ENCODE measurements at places on chromosomes 3 and 15. TPM values are rescaled to one million over a fixed set of nuclear protein-coding genes. Genes with fewer than 3 reads are reported as not detected.

GRCh38 chr3:9379327-9379726 is 16.5 kb downstream of the THUMPD3 start:
- no peak overlapping the region for H3K4me3 ChIP-seq
- H3K27me3 ChIP-seq: no peaks in the 10 kb centered on the region
- DNase-seq: no peak
- H3K27ac ChIP-seq: no peak overlapping the region
- H3K4me1 ChIP-seq: no peaks in the 10 kb centered on the region
- peaks cover 2% of the 10 kb centered on the region for H3K36me3 ChIP-seq

DNA sequence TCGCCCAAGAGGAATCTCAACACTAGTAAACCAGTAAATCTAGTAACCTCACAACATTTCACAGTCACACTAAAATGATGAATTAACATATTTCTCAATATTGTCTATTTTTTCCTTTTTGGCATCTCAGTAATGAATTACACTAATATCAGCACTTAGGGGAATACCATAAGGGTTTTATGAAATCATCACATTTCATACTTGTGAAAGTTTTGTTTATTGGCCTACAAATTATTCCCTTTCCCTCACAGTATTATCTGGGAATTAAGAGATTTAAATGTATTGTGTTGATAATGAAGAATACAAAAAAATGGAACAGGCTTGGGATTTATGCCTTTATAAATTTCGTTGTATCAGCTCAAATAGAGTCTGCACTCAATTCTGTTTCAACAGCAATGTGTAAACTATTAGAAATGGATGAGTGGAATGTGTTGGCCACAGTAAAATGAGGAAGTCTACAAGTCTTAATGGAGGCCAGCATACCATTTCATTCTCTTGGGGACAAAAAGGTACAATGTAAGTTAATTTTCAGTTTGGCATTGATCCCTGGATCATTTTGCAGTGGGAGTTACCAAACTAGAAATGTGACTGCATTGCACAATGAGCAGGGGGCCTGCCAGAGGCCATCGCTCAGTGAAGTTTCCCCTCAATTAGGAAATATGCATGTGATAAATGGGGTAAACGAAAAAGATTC is 195.4 kb downstream of the FMN1 start:
- no peaks in the 10 kb centered on the region for H3K36me3 ChIP-seq
- H3K4me1 ChIP-seq: no peaks in the 10 kb centered on the region
- H3K4me3 ChIP-seq: no peak overlapping the region
- no peak overlapping the region for H3K27ac ChIP-seq
- DNase-seq: peak; percentile 55

DNA sequence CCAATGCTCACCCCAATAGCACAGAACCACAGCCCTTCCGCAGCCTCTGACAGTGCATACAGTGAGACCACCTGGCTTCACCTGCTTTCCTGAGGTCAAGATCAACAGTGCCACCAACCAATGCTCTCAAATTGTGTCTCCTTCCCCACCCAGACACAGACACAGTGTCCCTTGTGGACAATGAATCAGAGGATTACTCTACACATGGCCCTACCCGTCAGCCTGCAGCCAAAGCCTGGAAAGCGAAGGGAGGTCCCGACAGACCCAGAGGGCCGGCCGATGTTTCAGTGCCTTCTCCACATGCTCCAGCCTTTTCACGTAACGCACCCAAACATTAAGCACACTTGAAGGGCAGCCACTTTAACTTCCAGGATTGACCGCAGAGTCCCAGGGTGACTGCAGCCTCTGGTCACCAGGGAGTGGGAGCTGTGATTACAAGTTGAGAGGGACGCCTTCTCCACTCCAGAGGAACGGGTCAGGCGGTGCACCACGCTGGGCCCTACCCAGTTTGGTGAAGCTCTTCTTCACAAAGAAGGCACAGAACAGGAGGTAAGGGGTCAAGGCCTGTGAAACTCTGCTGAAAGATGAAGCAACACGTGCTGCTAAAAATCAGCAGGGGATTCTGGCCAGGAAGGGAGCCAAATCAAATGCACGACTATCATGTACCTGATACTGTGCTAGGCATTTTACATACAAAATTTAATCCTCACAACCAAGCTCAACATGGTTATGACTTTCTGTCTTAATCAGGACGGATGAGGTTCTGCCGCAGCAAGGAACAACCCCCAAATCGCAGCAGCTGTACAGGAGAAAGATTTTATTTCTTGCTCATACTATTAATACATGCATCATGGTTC is 17.2 kb downstream of the KLHL25 start:
- H3K27me3 ChIP-seq: no peaks in the 10 kb centered on the region
- DNase-seq: no peak
- no peak overlapping the region for H3K27ac ChIP-seq
- H3K36me3 ChIP-seq: no peaks in the 10 kb centered on the region

DNA sequence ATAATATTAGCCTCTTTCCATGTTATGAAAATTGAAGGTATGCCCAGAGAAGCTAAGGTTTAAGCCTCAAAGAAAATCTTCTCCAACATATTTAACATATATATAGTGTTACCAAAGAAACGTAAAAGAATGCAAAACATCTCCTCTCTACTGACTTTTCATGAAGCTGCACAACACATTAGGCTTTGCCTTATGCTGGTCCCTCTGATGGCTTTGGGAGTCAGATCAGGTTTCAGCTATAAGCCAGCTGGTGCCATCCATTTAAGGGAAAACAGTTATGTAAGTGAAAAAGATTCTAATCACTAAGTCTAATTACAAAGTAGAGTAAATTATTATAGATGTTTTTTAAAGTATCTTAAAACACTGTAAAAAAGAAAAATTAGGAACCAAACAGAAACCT is 410.5 kb downstream of the LSAMP start:
- H3K4me3 ChIP-seq: no peak overlapping the region
- no peak for DNase-seq
- no peak overlapping the region for H3K27ac ChIP-seq
- no peaks in the 10 kb centered on the region for H3K4me1 ChIP-seq
- H3K27me3 ChIP-seq: no peaks in the 10 kb centered on the region
- H3K36me3 ChIP-seq: no peaks in the 10 kb centered on the region

DNA sequence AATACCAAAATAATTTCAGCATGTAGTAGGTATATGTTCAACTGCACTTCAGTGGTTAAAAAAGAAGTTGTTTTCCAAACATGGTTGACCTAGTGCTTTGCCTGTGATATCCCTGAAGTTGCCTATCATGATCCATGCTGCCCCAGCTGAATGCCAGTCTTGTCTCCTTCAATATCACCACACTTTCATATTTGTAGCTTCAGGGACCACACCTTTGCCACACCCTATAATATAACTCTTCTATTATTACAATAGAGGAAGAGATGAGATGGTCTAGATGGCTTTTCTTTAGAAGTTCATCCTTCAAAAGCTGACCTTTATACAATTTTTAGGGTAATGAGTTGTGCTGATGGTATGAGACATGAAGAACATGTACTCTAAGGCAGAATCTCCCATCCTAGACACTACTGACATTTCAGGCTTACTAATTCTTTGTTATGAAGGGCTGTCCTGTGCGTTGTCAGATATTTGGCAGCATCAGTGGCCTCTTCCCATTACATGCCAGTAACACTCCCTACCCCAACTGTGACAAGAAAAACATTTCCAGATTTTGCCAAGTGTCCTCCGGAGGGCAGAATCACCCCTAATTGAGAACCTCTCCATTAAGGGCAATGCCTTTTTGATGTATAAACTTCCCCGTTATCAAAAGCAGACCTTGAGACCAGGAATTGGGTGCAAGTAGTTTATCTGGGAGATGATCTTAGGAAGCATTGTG is 76.2 kb upstream of the PLCL2 start:
- no peak overlapping the region for H3K4me3 ChIP-seq
- no peak overlapping the region for H3K27ac ChIP-seq
- peaks cover 3% of the 10 kb centered on the region for H3K4me1 ChIP-seq
- no peaks in the 10 kb centered on the region for H3K36me3 ChIP-seq

- DNase-seq: no peak
- H3K4me3 ChIP-seq: no peak overlapping the region
- no peaks in the 10 kb centered on the region for H3K4me1 ChIP-seq
- H3K36me3 ChIP-seq: no peaks in the 10 kb centered on the region
- no peak overlapping the region for H3K27ac ChIP-seq
Measured at GRCh38 chr15:23857028-23857641, 170.0 kb upstream of the NDN start.

DNA sequence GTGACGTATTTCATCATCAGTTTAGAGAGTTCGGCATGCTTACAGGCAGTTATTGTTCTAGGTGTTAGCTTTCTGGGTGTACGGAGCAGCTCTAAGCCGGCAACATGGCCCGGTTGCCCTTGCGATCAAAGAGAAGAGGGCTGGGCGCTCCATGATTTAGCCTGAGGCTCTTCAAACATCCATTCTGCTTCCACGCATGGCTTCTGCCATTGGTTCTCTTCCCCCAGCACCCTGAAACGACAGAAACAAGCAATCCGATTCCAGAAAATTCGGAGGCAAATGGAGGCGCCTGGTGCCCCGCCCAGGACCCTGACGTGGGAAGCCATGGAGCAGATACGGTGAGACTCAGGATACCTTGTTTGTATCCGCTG is 574 bp downstream of the NGRN start:
- peak overlapping the region; percentile 81 for H3K4me3 ChIP-seq
- H3K36me3 ChIP-seq: peaks cover 5% of the 10 kb centered on the region
- H3K27ac ChIP-seq: peak overlapping the region; percentile 82

DNA sequence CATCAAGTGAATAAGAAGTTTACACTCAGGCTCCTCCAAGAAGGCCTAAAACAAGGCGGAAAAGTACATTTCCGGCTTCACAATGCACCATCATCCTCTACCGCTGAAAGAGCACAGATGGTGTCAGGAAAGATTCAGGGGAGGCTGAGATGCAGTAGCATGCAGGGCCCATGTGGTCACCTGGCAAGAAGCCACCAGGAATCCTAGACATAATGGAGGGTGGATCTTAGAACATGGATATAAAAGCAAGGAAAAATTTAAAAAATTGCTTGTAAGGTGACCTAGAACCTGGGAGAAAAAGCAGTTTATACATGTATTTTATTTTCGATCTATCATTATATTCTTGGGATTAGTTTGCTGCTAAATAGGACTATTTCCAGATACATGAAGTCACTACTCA is 21.9 kb upstream of the OTOL1 start:
- H3K36me3 ChIP-seq: no peaks in the 10 kb centered on the region
- H3K27ac ChIP-seq: no peak overlapping the region
- H3K4me3 ChIP-seq: no peak overlapping the region
- no peaks in the 10 kb centered on the region for H3K4me1 ChIP-seq
- no peak for DNase-seq

CSTA gene
- 3.6 TPM for total RNA-seq

SLC6A11 gene
- total RNA-seq: not detected

SNX22 gene
- 0.36 TPM for total RNA-seq

GP9 gene
- not detected for total RNA-seq

TEX55 gene
- total RNA-seq: not detected

HOMER2 gene
- total RNA-seq: 2.3 TPM

All from aorta (tissue), 5 donors.